ENCODE measurements at places on chromosomes 13 and 19.

- no peak for DNase-seq
Observed at GRCh38 chr19:31089681-31090080, 259.6 kb downstream of the TSHZ3 start.

DNA sequence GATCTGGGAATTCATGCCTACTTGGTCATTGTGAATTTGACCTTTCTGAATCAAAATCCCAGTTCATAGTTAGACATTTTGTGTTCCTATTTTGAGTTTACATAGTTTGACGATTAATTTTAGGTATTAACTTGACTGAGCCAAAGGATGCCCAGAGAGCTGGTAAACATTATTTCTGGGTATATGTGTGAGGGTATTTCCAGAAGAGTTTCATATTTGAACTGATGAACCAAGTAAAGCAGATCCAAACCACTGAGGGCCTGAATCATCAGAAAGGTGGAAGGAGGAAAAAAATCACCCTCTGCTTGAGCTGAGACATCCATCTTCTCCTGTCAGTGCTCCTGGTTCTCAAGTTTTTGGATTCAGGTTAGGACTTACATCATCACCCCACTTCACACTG, 116.6 kb downstream of the CYSLTR2 start:
- peak; percentile 11 for DNase-seq

- DNase-seq: no peak
Observed at GRCh38 chr13:43180837-43181236, 157.5 kb downstream of the DNAJC15 start.

DNA sequence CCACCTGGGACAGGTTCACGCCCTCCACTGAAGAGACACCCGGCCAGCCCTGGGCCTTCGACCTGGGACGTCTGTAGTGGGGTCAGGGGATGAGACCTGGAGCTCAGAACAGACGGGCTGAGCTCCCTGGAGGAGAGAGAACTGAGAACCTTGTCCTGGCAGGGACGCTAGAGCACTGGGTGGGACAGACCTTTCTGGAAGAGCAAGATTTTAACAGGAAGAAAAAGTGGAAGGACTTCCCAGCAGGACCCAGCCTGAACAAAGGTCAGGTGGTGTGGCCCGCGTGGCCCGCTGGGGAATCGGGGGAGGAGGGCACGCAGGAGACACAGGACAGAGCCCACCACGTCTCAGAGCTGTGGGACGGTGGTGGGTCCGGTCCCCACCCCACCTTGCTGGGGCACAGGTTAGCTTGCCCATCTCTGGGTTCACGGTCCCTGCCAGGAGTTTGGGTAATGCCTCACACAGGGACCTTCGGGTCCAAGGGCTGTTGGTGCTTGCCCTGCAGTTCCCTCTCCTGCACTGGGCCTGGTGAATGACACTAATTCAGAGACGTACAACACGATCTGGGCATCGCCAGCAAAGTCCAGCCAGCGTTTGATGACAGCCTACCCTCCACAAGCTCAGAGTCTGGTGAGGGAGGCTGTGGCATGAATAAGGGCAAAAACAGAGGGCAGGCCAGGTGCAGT, 1.2 kb upstream of the EFNA2 start:
- DNase-seq: no peak

All from T-helper 1 cell (primary cell).